Karpas-422 (cell line): ENCODE measurements at places on chromosomes 6 and 20.

DNA sequence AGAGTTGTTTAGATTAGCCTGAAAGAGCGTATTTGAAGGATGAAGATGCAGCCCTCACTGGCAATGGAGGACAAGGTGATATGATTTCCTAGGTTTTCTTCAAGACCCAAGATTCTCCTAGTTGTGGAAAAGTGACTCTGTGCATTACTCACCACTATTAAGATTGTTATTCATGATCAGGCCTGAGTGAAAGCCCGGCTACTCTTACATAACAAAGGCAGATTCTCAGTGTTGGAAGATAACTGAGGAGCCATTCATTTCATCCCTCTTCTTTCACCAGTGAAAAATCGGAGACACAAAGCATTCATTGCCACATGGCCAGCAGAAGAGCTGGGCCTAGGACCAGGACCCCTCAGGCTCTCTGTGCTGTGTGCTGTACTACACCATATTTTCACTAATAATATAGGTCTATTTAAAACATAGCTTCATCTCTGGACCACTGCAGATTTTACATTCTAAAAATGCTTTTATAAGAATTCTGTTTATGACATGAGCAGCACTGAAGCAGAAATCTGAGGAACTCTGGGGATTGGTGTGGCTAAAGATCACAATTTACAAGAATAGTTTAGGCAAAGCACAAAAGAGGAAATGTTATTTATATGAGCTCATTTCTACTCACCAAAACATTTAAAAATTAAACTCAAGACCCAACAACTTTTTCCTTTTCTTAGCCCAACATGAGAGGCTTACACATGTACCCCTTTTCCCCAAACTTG, 181.9 kb upstream of the CCN2 start:
- H3K27ac ChIP-seq, result no peak overlapping the region
- H3K27me3 ChIP-seq, result no peaks in the 10 kb centered on the region
- H3K4me3 ChIP-seq, result no peak overlapping the region
- no peaks in the 10 kb centered on the region for H3K36me3 ChIP-seq

- H3K27me3 ChIP-seq, result no peaks in the 10 kb centered on the region
- H3K4me3 ChIP-seq, result no peak overlapping the region
- no peak overlapping the region for H3K27ac ChIP-seq
- H3K4me1 ChIP-seq, result peaks cover 22% of the 10 kb centered on the region
- DNase-seq, result no peak
- H3K36me3 ChIP-seq, result no peaks in the 10 kb centered on the region
Observed at GRCh38 chr6:146871611-146872425, 273.0 kb downstream of the ADGB start.

DNA sequence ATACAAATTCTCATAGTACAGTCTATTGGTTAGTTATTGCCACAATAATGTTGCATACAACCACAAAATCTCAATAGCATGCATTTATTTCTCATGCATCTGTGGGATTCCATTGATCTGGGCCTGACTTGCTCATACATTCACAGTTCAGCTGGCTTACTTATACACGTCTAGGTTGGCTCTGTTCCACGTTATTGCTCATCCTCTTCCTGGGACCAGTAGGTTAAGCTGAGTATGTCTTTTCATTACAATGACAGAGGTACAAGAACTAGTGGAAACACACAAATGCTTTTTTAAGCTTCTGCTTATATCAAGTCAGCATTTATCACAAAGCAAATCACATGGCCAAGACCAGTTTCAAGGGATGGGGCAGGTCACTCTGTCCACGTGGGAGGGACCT, 485.3 kb upstream of the BTBD3 start:
- no peak overlapping the region for H3K4me3 ChIP-seq
- H3K36me3 ChIP-seq, result no peaks in the 10 kb centered on the region
- H3K27ac ChIP-seq, result no peak overlapping the region
- H3K4me1 ChIP-seq, result no peaks in the 10 kb centered on the region

DNA sequence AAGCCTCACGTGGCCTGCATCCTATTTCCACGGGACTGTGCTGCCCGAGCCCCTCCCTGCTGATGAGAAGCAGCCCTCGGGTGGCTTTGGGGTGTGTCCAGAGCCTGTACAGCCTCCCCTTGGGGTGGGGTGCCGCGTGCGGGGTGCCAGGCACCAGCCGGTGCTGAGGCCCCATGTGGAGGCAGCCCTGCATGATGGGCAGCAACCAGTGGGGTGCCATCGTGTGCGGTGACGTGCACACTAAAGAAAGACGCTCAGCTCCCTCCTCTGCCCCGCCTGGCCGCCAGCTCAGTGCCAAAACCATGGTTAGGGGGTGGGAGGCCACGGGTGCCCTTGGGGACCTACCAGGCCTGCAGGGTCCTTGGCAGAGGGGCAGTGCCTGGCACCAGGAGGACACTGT, 26.2 kb downstream of the NTSR1 start:
- H3K36me3 ChIP-seq, result no peaks in the 10 kb centered on the region
- no peaks in the 10 kb centered on the region for H3K4me1 ChIP-seq

- H3K4me3 ChIP-seq, result no peak overlapping the region
- H3K4me1 ChIP-seq, result no peaks in the 10 kb centered on the region
- no peak overlapping the region for H3K27ac ChIP-seq
- no peak for DNase-seq
- H3K36me3 ChIP-seq, result no peaks in the 10 kb centered on the region
- H3K27me3 ChIP-seq, result no peaks in the 10 kb centered on the region
Observed at GRCh38 chr6:149228311-149228955, 89.1 kb upstream of the TAB2 start.

DNA sequence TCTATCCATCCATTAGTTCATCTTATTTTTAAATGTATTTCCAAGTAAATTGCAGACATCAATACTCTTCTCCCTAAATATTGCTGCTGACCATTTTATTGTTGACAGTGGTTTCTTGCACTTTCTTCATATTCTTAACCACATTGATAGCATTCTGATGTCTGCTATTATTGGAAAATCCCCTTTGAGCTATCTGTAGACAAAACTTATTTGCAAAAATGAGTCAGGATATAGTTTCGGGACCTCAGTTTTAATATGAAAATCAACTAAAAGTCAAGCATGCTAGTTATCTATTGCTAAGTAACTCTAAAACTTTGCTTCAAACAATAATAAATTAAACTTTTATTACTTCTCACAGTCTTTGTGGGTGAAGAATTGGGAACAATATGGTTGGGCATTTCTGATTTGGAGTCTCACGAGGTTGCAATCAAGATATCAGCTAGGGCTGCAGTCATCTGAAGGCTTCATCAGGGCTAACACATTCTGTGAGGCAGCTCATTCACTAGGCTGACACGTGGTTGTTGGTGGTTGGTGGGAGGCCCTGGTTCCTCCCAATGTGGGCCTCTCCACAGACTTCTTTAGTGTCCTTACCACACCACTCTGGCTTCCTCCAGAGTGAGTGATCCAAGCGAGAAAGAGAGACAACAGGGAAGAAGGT, 32.7 kb downstream of the CD109 start:
- H3K4me1 ChIP-seq, result no peaks in the 10 kb centered on the region
- DNase-seq, result no peak
- no peaks in the 10 kb centered on the region for H3K36me3 ChIP-seq

- H3K27ac ChIP-seq, result no peak overlapping the region
- no peaks in the 10 kb centered on the region for H3K36me3 ChIP-seq
- no peak overlapping the region for H3K4me3 ChIP-seq
- no peaks in the 10 kb centered on the region for H3K27me3 ChIP-seq
- no peaks in the 10 kb centered on the region for H3K4me1 ChIP-seq
Observed at GRCh38 chr6:165871571-165871970, 208.5 kb upstream of the PDE10A start.

DNA sequence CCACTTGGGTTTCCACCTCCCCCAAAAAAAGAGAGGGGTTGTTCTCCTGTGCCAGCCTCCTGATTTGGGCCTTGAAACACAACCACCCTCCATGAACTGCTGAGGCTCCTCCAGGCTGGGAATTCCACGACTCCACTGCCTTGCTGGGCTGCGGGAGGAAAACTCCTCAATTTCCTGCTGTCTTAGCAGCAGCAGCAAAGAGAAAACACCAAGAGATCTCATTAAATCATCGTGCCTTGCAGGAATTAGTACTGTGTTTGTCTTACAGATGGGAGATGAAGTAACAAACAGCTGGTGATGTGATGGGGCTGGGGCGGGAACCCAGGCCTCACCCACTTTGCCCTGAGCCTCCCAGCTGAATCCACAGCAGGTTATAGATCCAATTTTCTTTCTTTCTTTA, 29.0 kb downstream of the BPIFB1 start:
- DNase-seq, result no peak
- H3K4me3 ChIP-seq, result no peak overlapping the region
- no peaks in the 10 kb centered on the region for H3K4me1 ChIP-seq
- H3K27me3 ChIP-seq, result no peaks in the 10 kb centered on the region

DNA sequence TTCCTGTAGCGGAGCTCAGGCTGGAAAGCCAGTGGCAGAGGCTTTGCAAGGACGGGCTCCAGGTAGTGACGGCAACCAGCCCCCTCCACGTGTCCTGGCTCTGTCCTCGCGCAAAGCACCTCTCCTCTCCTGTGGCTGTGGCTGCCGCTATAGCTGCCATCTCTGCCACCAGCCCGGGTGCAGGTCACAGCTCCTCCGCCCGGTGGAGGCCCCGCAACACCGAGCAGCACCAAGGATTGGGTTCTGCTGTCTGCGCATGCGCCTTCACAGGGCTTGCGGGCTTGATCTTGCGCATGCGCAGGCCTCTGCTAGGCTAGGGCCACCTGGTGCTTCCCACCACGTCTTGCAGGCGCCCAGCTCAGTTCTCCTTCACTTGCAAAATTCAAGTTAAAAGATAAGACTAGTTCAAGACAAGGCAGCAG, 625.4 kb downstream of the QKI start:
- no peak overlapping the region for H3K27ac ChIP-seq
- H3K4me3 ChIP-seq, result no peak overlapping the region
- no peaks in the 10 kb centered on the region for H3K36me3 ChIP-seq
- H3K4me1 ChIP-seq, result no peaks in the 10 kb centered on the region
- H3K27me3 ChIP-seq, result no peaks in the 10 kb centered on the region

- H3K4me3 ChIP-seq, result no peak overlapping the region
- H3K27ac ChIP-seq, result no peak overlapping the region
- no peaks in the 10 kb centered on the region for H3K4me1 ChIP-seq
- no peaks in the 10 kb centered on the region for H3K36me3 ChIP-seq
- no peak for DNase-seq
- no peaks in the 10 kb centered on the region for H3K27me3 ChIP-seq
Observed at GRCh38 chr6:29294499-29294914, 7.0 kb upstream of the OR14J1 start.

- H3K27ac ChIP-seq, result no peak overlapping the region
- H3K4me3 ChIP-seq, result no peak overlapping the region
- H3K36me3 ChIP-seq, result no peaks in the 10 kb centered on the region
- no peak for DNase-seq
Observed at GRCh38 chr6:131215219-131215618, 80.0 kb downstream of the AKAP7 start.

- H3K27me3 ChIP-seq, result no peaks in the 10 kb centered on the region
- no peak overlapping the region for H3K27ac ChIP-seq
- no peaks in the 10 kb centered on the region for H3K4me1 ChIP-seq
- peak; percentile 90 for DNase-seq
- no peak overlapping the region for H3K4me3 ChIP-seq
Observed at GRCh38 chr20:59207742-59208357, 44.2 kb downstream of the ZNF831 start.

GRCh38 chr6:131638013-131638412, 911 bp downstream of the ENPP3 start:
- H3K27ac ChIP-seq, result no peak overlapping the region
- no peak overlapping the region for H3K4me3 ChIP-seq
- no peak for DNase-seq
- H3K27me3 ChIP-seq, result no peaks in the 10 kb centered on the region
- H3K36me3 ChIP-seq, result no peaks in the 10 kb centered on the region
- peaks cover 8% of the 10 kb centered on the region for H3K4me1 ChIP-seq

DNA sequence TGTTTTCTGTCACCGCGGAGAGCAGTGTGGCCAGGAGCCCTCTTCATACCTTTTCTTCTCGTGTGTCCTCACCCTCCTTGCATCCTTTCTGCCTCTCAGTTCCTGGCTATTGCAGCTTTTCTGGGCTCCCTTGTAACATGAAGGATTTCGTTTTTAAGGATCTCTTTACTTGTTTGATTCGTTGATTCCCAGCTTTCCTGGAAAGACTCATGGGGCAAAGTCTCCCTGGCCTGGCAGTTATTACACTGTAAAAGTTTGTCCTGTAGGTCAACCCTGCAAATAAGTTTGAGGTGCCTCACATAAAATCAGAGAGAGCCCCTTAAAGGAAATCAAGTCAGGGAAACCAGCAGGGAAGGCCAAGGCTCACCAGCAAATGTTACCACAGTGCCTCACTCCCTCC, 70.1 kb downstream of the ISM1 start:
- H3K4me3 ChIP-seq, result no peak overlapping the region
- no peaks in the 10 kb centered on the region for H3K36me3 ChIP-seq

DNA sequence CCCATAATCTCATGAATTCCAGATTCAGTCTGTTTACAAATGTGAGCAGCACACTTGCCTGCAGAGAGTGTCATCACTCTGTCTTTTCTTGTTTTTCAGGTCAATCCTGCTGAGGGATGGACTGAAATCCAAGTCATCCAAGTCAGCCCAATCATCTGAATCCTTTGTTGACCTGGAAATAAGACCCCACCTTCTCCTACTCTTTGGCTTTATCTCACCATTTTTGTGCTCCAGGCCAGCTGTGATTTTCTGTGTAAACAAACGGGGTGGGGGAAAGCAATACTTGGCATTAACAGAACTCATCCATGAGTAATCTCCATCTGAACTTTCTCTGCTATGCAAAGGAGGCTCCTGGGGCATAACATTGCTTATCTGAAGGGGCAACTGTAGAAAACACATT, 16.9 kb upstream of the GSTA4 start:
- no peaks in the 10 kb centered on the region for H3K27me3 ChIP-seq
- no peaks in the 10 kb centered on the region for H3K36me3 ChIP-seq

DNA sequence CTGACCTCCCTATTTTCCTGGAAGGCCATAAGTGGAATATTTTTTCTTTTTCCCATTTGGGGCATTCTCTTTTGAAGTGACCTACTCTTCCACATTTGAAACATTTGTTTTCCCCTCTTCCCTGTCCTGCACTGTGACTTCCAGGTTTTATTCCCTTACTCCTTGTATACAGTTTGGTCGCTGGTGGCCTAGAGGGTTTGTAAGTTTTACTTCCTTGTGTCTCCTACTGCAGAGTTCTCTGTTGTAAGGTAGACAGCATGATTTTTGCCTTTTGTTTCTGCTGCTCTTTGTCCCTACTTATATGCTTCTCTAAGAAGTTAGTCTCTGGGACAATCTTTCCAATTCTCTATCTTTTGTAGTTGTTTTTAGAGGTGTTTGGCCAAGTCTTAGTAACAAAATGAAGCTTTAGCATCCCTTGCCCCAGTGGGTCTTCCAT, 7.4 kb upstream of the ZNFX1 start:
- H3K36me3 ChIP-seq, result peaks cover 92% of the 10 kb centered on the region
- H3K4me3 ChIP-seq, result no peak overlapping the region
- H3K27me3 ChIP-seq, result no peaks in the 10 kb centered on the region
- DNase-seq, result no peak
- H3K4me1 ChIP-seq, result peaks cover 73% of the 10 kb centered on the region

GRCh38 chr6:52532457-52532856, 44.4 kb downstream of the TRAM2 start:
- peak overlapping the region; percentile 87 for H3K27ac ChIP-seq
- H3K36me3 ChIP-seq, result no peaks in the 10 kb centered on the region
- DNase-seq, result no peak
- peak overlapping the region; percentile 2 for H3K4me3 ChIP-seq

DNA sequence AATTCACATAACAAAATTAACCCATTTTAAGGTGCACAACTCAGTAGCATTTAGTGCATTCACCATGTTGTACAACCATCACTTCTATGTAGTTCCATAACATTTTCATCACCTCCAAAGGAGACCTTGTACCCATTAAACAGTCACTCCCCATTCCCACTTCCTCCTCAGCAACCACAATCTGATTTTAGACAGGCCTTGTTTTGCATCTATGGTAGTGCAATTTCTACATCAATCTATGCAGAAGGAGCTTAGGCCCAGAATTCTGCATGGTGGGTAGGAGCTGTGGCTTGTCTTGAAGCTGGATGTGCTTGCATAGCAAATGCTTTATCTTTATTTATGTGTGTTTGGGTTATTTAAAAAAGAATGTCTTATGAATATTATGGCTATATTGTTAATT, 13.5 kb upstream of the HLA-DQA1 start:
- no peaks in the 10 kb centered on the region for H3K36me3 ChIP-seq
- H3K4me1 ChIP-seq, result peaks cover 74% of the 10 kb centered on the region
- DNase-seq, result peak; percentile 94
- peak overlapping the region; percentile 98 for H3K27ac ChIP-seq
